Hypothalamus (tissue), 51 donors: ENCODE measurements at places on chromosomes 4 and X.

DNA sequence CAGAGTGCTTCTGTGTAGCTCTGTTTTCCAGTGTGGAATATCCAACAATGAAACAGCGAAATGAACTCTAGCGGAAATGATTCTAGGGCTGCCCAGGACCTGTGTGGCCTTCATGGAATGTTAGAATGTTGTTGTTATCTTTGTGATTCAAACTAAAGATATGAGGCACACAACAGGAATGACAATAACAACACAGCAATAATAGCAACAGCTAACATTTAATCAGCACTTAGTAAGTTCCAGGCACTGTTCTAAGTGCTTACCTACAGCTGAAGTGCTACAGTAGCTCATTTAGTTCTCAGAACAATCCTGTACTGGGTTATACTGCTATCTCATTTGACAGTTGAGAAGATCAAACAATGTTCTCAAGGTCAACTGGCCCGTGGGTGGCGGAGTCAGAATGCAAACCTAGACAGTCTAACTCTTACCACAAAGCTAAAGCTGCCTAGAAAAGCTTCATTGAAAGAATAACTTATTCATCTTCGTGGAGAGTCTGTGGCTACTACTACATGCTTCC is 63.7 kb downstream of the MAML3 start:
- no peak for DNase-seq

- no peak for DNase-seq
Observed at GRCh38 chr4:86657382-86657781, 63.3 kb downstream of the PTPN13 start.

- no peak for DNase-seq
Observed at GRCh38 chr4:82097504-82097903, 276.3 kb downstream of the HNRNPD start.

- DNase-seq = no peak
Observed at GRCh38 chrX:150873616-150874015, 24.9 kb downstream of the CD99L2 start.

GRCh38 chr4:95551653-95552052 is 2.9 kb upstream of the UNC5C start:
- DNase-seq = no peak

DNA sequence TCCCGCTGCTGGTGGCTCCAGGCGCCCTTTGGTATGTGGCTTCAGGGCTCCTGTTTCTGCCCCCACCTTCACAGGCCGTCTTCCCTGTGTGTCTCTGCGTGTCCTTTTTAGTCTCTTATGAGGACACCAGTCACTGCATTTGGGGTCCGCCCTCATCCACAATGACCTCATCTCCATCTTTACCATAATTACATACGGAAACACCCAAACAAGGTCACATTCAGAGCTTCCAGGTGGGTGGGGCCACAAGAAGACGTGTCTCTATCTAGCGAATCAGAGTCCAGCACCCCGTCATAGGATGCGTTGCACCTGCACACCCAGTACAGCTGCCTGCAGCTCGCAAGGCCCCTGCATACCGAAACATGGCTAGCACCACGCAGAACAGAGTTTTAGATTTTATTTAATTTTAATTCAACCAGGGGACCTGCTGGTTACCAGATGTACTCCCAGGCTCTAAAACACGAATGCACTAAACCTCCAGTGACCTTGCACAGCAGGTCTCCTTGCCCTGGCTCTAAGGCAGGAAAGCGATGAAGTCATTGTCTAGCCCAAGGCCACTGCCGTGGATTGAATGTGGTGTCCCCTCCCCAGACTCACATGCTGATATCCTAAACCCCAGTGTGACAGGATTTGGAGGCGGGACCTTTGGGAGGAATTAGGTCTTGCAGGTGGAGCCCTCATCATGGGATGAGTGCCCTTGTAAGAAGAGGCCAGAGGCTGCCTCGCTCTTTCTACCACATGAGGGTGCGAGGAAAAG is 30.3 kb downstream of the ABLIM2 start:
- no peak for DNase-seq

GRCh38 chr4:140116442-140117104 is 37.4 kb downstream of the MAML3 start:
- no peak for DNase-seq
